ENCODE measurements at places on chromosomes 5 and 9. TPM values are rescaled to one million over a fixed set of nuclear protein-coding genes. Genes with fewer than 3 reads are reported as not detected.

- DNase-seq, result no peak
- no peaks in the 10 kb centered on the region for H3K36me3 ChIP-seq
- no peaks in the 10 kb centered on the region for H3K27me3 ChIP-seq
- no peak overlapping the region for H3K27ac ChIP-seq
Measured at GRCh38 chr9:114413861-114414301, 26.1 kb upstream of the AKNA start.

- no peak for DNase-seq
- no peaks in the 10 kb centered on the region for H3K4me1 ChIP-seq
- H3K4me3 ChIP-seq, result no peak overlapping the region
- peaks cover 27% of the 10 kb centered on the region for H3K36me3 ChIP-seq
Measured at GRCh38 chr5:128099944-128100343, 16.4 kb downstream of the SLC12A2 start.

GRCh38 chr9:109086221-109086620 is 33.5 kb downstream of the TMEM245 start:
- no peak for DNase-seq
- H3K36me3 ChIP-seq, result peaks cover 39% of the 10 kb centered on the region
- H3K4me1 ChIP-seq, result peaks cover 13% of the 10 kb centered on the region
- H3K4me3 ChIP-seq, result no peak overlapping the region

DNA sequence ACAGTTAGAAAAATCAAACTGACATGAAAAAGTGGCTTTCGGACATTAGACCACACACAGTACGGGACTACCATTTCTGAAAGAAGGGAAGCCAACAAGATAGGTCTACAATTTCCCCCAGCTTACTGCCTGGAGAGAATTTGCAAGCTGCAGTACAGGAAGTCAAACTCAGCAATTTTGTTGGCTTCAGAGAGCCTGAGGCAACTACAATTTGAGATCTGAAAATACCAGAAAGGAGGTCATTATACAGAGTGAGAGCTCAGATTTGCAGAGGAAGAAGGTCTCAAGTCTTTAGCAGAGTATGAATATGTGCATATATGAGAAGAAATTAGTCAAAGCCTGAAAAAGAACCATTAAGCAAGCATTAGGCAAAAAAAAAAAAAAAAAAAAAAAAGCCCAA is 83.0 kb downstream of the OXCT1 start:
- peaks cover 40% of the 10 kb centered on the region for H3K36me3 ChIP-seq
- no peak overlapping the region for H3K27ac ChIP-seq
- DNase-seq, result no peak

GRCh38 chr9:83005361-83005760 is 57.6 kb downstream of the RASEF start:
- no peaks in the 10 kb centered on the region for H3K4me1 ChIP-seq
- H3K27me3 ChIP-seq, result no peaks in the 10 kb centered on the region
- no peak overlapping the region for H3K4me3 ChIP-seq
- no peaks in the 10 kb centered on the region for H3K36me3 ChIP-seq

- H3K36me3 ChIP-seq, result peaks cover 7% of the 10 kb centered on the region
- DNase-seq, result no peak
- H3K27me3 ChIP-seq, result no peaks in the 10 kb centered on the region
- H3K4me1 ChIP-seq, result no peaks in the 10 kb centered on the region
- no peak overlapping the region for H3K27ac ChIP-seq
Measured at GRCh38 chr9:734831-735511, 106.5 kb upstream of the DMRT1 start.

The ZNF474 gene
- total RNA-seq, result not detected

DNA sequence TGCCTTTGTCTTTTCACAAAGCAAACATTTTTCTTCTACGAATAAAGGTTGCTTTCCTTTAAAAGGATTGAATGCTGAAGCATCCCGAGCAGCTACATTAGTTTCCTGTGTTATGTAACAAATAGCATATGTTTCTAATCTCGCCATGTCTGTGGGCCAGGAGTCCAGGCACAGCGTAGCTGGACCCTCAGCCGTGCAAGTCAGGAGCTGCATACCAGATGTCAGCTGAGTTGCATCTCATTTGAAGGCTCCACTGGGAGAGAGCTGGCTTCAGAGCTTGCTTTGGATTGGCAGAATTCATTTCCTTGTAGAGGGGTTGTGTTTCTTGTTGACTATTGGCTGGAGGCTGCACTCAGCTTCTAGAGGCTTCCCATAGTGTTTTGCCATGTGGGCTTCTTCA is 16.0 kb upstream of the GOLPH3 start:
- no peak overlapping the region for H3K4me3 ChIP-seq
- H3K27me3 ChIP-seq, result peaks cover 7% of the 10 kb centered on the region
- H3K36me3 ChIP-seq, result no peaks in the 10 kb centered on the region
- no peak for DNase-seq
- no peaks in the 10 kb centered on the region for H3K4me1 ChIP-seq

The PRRX2 gene
- total RNA-seq, result 0.86 TPM

The DRD1 gene
- total RNA-seq, result not detected

GRCh38 chr5:56900858-56901578 is 8.4 kb upstream of the SETD9 start:
- H3K27me3 ChIP-seq, result no peaks in the 10 kb centered on the region
- H3K4me3 ChIP-seq, result no peak overlapping the region
- H3K27ac ChIP-seq, result no peak overlapping the region
- peaks cover 5% of the 10 kb centered on the region for H3K4me1 ChIP-seq

- no peak overlapping the region for H3K27ac ChIP-seq
- H3K4me1 ChIP-seq, result peaks cover 12% of the 10 kb centered on the region
- H3K4me3 ChIP-seq, result peak overlapping the region; percentile 36
- peaks cover 29% of the 10 kb centered on the region for H3K27me3 ChIP-seq
- peak; percentile 11 for DNase-seq
- H3K36me3 ChIP-seq, result peaks cover 3% of the 10 kb centered on the region
Measured at GRCh38 chr5:31854181-31855133, 215.5 kb downstream of the PDZD2 start.

DNA sequence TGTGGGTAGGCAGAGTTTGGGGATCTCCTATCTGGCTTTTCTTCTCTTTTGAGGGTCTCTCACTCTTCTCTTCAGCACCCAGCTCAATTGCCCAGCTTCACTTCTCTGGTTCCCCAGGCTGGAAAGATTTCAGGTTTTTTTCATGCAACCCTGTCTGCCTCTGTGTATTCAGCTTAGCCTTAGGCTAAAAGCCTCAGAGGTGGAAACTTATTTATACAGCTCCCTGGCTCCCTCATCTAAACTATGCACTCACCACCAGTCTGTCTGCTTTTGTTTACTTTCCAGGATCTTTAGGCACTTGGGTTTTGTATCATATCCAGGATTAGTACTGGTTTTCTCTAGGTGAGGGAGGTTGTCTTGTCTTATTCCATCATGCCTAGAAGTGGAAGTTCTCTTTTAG is 540.2 kb upstream of the TRPC7 start:
- H3K4me1 ChIP-seq, result no peaks in the 10 kb centered on the region
- no peaks in the 10 kb centered on the region for H3K27me3 ChIP-seq
- H3K4me3 ChIP-seq, result no peak overlapping the region

GRCh38 chr9:105475302-105475701 is 27.5 kb downstream of the FSD1L start:
- no peaks in the 10 kb centered on the region for H3K27me3 ChIP-seq
- H3K4me3 ChIP-seq, result no peak overlapping the region
- DNase-seq, result no peak
- H3K4me1 ChIP-seq, result no peaks in the 10 kb centered on the region
- H3K27ac ChIP-seq, result no peak overlapping the region
- peaks cover 3% of the 10 kb centered on the region for H3K36me3 ChIP-seq

DNA sequence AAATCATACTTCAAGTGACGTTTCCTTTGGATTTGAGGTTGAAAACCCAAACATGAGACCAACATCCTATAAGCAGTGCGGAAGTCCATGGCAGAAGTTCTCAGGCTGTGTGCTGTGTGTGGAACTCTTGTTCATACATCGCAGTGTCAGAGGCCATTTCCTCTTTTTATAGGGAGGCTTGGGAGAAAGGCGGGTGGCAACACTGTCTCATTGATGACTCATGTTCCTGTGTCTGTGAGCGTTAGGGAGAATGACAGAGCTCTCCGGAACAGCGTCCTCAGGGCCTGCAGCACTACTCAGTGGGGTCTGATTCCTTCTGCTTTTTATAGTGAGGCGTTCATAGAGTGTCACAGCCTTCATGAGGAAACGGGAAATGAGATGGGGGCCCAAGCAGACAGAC is 98.8 kb upstream of the BASP1 start:
- peaks cover 1% of the 10 kb centered on the region for H3K27me3 ChIP-seq
- no peak overlapping the region for H3K4me3 ChIP-seq
- no peak overlapping the region for H3K27ac ChIP-seq
- peaks cover 2% of the 10 kb centered on the region for H3K4me1 ChIP-seq

- H3K4me3 ChIP-seq, result no peak overlapping the region
- no peak overlapping the region for H3K27ac ChIP-seq
- H3K36me3 ChIP-seq, result no peaks in the 10 kb centered on the region
Measured at GRCh38 chr5:142945321-142945720, 175.1 kb downstream of the ARHGAP26 start.

DNA sequence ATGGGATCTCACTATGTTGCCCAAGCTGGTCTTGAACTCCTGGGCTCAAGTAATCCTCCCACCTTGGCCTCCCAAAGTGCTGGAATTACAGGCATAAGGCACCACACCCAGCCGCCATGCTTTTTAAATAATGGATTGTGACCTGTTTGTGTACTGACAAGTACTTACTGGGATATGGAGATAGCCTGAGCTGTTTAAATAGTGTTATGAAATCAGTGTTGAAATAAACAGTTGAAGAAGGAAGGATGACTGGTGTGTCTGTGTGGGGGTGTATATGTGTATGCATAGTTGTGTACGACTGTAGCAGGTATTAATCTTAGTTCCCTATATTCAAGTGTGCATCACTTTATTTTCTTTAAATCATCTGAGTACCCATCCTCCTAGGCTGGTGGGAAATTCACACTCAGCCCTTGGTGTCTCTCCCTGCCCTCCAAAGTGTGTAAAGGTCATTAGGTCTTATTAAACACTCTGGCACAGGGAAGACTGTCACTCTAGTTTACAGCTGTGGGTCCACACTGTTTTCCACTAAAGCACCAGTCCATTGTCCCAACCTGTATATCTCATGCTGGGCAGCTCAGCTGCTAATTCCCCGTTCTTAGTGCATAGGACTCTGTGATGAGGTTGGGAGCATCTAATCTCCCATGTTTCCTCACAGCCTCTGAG is 91.0 kb downstream of the SNX18 start:
- H3K27me3 ChIP-seq, result no peaks in the 10 kb centered on the region
- peaks cover 21% of the 10 kb centered on the region for H3K4me1 ChIP-seq
- no peak overlapping the region for H3K27ac ChIP-seq
- H3K4me3 ChIP-seq, result no peak overlapping the region
- no peak for DNase-seq

GRCh38 chr9:135865531-135865930 is 41.8 kb downstream of the CAMSAP1 start:
- H3K36me3 ChIP-seq, result peaks cover 43% of the 10 kb centered on the region
- no peak for DNase-seq
- H3K4me1 ChIP-seq, result peaks cover 50% of the 10 kb centered on the region
- H3K27ac ChIP-seq, result no peak overlapping the region
- H3K27me3 ChIP-seq, result no peaks in the 10 kb centered on the region
- no peak overlapping the region for H3K4me3 ChIP-seq

The PTGER4 gene
- 59.9 TPM for total RNA-seq

The GRXCR2 gene
- not detected for total RNA-seq

The SPATA31D3 gene
- not detected for total RNA-seq

The CMYA5 gene
- total RNA-seq, result 0.15 TPM

- H3K4me3 ChIP-seq, result no peak overlapping the region
- DNase-seq, result no peak
- no peaks in the 10 kb centered on the region for H3K36me3 ChIP-seq
- H3K27me3 ChIP-seq, result peaks cover 1% of the 10 kb centered on the region
- H3K27ac ChIP-seq, result no peak overlapping the region
Measured at GRCh38 chr9:85377731-85378289, 363.9 kb downstream of the AGTPBP1 start.

The SLCO4C1 gene
- 0.38 TPM for total RNA-seq

DNA sequence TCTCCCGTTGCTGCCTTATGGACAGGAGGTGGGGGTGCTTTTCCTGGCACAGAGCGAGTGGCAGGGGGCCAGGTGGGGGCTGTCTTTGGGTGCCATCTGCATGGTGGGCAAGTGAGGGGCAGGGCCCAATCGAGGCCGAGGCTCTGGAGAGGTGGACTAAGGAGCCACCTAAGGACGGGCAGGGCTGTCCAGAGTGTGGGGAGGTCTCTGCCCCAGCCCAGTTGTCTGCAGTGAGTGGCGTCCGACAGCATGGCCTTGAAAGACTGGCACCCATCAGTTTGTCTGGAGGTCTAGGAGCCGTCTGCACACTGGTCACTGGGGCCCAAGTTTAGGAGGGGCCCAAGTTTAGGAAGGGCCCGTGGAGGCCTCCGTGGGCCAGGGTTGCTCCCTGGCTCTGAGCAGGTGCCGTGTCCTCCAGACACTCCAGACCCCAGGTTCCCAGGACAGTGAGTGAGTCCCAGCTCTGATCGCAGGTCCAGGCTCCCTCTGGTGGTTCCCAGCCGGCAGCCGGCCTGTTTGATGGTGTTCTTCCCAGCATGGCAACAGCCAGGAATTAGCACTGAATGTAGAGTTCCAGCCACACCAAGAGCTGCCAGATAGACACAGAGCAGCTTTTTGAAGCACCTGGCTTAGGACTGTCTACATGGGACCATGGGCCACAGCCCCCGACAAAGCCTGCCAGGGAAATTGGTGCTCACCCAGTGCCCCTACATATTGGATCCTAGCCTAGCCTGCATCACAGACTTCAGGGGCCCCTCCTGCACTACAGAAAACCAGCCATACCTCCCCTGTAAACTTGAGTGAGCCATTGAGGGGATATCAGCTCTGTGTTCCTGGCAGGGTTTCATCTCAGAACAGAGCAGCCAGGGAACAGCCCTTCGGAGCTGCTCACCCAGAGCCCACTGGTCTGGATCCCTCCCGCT is 120.9 kb downstream of the WNK2 start:
- no peak overlapping the region for H3K27ac ChIP-seq
- no peaks in the 10 kb centered on the region for H3K36me3 ChIP-seq
- H3K4me1 ChIP-seq, result peaks cover 2% of the 10 kb centered on the region
- H3K4me3 ChIP-seq, result no peak overlapping the region
- no peaks in the 10 kb centered on the region for H3K27me3 ChIP-seq
- peak; percentile 39 for DNase-seq

DNA sequence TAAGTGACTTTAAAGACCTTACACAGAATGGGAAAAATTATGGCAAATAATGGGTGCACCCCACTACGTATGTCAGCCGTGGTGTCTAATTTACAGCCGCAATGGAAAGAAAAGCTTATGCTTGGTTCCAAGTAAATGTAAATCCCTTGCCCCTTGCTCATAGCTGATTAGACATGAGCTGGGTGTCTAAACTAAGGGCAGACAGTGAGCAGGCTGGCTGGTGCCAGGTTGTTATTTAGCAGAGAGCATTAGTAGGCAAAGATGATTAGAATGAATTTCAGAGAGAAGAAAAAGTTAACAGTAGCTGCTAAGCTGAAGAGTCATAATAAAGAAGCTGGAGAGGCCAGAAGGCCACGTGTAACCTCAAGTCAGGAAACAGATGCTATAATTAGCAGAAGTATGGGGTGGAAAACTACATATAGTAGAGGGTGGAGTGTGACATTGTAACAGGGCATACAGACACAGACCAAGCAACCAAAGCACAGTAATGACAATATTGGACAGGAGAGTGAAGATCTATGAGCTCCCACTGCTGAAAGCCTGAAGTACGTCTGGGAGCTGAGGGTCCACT is 257.7 kb downstream of the MCTP1 start:
- H3K27me3 ChIP-seq, result no peaks in the 10 kb centered on the region
- no peaks in the 10 kb centered on the region for H3K4me1 ChIP-seq
- H3K27ac ChIP-seq, result no peak overlapping the region
- no peak for DNase-seq
- no peak overlapping the region for H3K4me3 ChIP-seq

Measured in activated CD4-positive, alpha-beta memory T cell treated with anti-CD3 and anti-CD28 coated beads for 36 hours (primary cell).